ENCODE measurements at places on chromosomes 7 and 10. TPM values are rescaled to one million over a fixed set of nuclear protein-coding genes. Genes with fewer than 3 reads are reported as not detected.
A peak's percentile ranks its signal among the peaks of the same experiment; 100 is the strongest.

- peak; percentile 70 for DNase-seq
Observed at GRCh38 chr10:13099144-13099665, 758 bp upstream of the OPTN start.

The PIP4K2A gene
- total RNA-seq = 74.9 TPM

- DNase-seq = no peak
Observed at GRCh38 chr7:142085428-142085827, 26.1 kb upstream of the MGAM2 start.

DNA sequence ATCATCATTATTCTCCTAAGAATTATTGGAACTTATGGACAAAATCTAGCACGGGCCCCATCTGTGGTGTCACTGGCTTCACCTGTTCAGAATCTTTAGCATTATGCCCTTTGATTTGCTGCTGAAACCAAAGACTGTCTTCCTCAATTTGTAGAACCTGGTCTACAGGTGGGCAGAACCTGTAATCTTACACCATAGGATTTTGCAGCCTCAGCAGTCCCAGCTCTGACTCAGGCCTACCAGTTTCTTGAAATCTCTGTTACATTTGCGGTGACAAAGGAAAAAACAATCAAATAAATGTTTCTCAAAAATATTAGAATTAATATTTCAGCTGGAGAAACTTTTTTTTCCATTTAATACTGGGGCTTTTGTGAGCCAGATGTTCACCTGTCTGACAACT, 86.1 kb downstream of the EPDR1 start:
- DNase-seq = no peak

- no peak for DNase-seq
Observed at GRCh38 chr10:34181553-34182300, 633.4 kb downstream of the PARD3 start.

- DNase-seq = no peak
Observed at GRCh38 chr10:77180104-77180503, 457.5 kb downstream of the KCNMA1 start.

The ZP3 gene
- total RNA-seq = 12.1 TPM

- no peak for DNase-seq
Observed at GRCh38 chr7:17807242-17807641, 133.1 kb downstream of the SNX13 start.

GRCh38 chr7:30422922-30423321, 55.7 kb downstream of the NOD1 start:
- DNase-seq = peak; percentile 19

The TMEM176B gene
- total RNA-seq = not detected

DNA sequence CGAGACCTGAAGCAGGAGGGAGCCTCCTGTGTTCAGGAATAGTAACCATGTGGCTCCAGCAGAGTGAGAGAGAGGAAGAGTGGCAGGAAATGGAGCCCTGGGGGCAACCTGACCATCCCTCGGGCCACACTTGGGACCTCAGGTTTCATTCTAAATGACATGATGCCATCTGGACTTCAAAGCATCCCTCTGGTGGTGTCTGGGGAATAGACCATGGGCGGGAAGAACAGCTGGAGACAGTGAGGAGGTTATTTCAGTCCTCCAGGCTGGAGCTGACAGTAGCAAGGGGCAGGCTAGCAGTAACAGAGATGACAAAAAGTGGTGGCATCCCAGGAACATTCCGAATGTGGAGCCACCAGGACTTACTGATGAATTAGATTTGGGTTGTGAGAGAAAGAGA, 44.8 kb downstream of the AKR1B1 start:
- no peak for DNase-seq

DNA sequence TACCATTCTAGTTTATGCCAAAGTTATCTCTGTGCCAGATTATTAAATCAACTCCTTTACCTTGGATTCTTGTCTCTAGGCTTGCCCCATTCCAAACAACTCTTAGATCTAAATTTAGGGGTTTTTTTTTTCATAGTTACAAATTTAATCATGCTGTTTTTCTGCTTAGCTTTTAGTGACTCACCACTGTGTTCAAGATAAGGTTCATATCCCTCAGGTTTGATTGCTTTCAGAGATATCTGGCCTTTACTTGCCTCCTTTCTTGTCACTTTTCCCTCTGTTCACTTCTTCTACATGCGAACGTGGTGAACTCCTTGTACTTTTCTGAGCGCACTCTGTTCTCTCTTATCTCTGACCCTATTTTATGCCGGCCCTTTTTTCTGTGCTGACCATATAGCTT, 78.2 kb downstream of the VPS50 start:
- DNase-seq = peak; percentile 46

The LIPK gene
- total RNA-seq = not detected

GRCh38 chr10:131251146-131251541, 60.4 kb downstream of the TCERG1L start:
- DNase-seq = no peak

GRCh38 chr7:73976761-73977618, 51.0 kb upstream of the ELN start:
- no peak for DNase-seq

GRCh38 chr10:111370101-111370500, 293.3 kb downstream of the ADRA2A start:
- DNase-seq = no peak

GRCh38 chr10:86535132-86535882, 13.7 kb upstream of the WAPL start:
- DNase-seq = no peak

GRCh38 chr7:7565746-7566650, 686 bp upstream of the MIOS start:
- peak; percentile 9 for DNase-seq

GRCh38 chr10:34061841-34062240, 727.4 kb upstream of the NRP1 start:
- no peak for DNase-seq

GRCh38 chr10:96671211-96671890, 49.0 kb downstream of the PIK3AP1 start:
- no peak for DNase-seq

DNA sequence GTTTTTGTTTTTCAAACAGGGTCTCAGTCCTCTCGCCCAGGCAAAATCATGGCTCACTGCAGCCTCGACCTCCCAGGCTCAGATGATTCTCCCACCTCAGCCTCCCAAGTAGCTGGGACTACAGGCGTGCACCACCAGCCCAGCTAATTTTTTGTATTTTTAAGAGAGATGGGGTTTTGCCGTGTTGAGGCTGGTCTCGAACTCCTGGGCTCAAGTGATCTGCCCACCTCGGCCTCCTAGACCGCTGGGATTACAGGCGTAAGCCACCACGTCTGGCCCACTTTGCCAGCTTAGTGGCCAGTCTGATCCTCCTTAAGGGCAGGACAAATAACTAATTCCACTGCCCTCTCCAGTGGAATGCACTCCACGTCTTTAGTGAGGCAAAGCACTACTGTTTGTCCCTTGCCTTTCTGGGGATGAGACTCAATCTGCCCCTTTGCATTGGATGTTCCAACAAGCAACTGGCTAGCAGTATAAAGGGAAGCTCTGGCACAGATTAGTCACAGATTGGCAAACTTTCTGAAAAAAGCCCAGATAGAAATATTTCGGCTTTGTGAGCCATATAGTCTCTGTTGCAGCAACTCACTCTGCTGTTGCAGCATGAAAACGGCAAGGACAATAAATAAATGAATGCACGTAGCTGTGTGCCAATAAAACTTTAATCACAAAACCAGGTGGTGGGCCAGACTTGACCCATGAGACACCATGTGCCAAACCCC, 143.8 kb upstream of the RHEB start:
- DNase-seq = no peak

The SPDYE6 gene
- not detected for total RNA-seq

The PLEKHS1 gene
- total RNA-seq = not detected

The ACSL5 gene
- 0.91 TPM for total RNA-seq

DNA sequence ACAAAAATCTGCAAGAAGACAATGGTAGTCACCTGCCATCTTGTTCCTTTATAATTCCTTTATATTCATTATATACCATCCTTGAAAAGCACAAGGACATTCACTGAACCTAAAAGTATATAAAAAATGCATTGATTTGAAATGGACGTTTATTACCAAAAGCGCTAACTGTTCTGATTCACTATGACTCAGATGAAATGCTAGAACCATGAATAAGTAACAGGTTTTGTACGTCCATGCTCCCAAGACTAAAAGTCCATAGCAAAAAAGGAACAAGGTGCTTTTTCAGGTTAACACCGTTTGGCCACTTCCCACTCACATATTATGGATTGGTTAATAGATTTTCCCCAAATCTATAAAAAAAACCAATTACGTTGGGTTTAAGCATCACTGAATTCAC, 109.4 kb downstream of the PPP1R17 start:
- no peak for DNase-seq

Measured in A172 (cell line).